ENCODE measurements at places on chromosomes 5 and 9.

DNA sequence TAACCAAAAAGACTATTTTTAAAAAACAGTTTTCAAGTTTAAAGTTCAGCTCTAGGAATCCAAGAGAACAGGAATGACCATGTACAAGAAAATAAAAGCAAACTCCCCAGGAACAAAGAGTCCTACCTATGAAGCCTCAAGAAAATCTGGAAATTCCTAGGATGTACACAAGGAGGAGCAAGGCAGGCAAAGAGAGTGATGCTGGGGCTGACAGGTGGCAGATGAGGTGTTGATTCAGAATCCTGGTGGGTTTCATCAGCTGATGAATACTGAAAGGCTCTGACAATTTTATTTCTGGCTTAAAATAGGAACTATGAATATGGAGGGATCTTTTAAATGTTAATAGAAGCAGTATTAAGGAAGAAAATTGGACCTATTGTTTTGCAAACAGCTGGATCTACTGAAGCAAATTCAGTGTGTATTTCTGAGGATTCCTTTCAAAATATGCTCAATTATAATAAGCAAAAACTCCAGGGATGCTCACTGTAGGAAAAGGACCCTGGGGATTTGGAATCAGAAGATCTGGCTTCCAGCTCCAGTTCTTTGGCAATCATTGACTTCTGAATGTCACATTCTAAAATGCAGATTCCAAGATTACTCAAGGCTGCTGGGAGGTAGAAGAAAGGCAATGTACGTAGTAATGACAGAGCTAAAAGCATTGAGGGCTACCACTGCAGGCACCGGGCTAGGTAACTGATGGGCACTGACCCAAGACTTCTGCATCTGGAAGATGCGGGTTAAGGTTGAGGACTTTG is 28.0 kb upstream of the SH3RF2 start:
- DNase-seq, result no peak

- DNase-seq, result no peak
Observed at GRCh38 chr5:150623878-150624216, 16.6 kb upstream of the SYNPO start.

- peak; percentile 20 for DNase-seq
Observed at GRCh38 chr5:157464519-157465171, 4.6 kb downstream of the NIPAL4 start.

DNA sequence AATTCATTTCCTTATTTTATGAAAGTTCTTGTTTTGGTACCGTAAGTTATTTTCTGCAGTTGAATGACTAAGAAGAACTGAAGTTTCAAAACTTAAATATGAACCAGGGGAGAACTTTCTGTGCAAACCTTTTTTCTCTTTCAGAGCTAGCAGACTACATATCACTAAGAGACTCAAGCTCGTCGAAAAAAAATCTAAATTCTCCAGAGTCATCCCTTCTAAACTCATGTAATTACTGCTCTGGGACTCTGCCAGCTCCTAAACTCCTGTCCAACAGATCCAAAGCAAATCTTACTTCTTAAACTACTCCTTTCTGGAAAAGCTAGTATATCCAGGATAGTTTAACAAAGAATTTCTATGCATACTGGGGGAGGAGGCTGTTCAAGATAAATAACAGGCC is 87.0 kb upstream of the NR5A1 start:
- no peak for DNase-seq

GRCh38 chr5:34827588-34828506 is 11.1 kb upstream of the TTC23L start:
- DNase-seq, result no peak

DNA sequence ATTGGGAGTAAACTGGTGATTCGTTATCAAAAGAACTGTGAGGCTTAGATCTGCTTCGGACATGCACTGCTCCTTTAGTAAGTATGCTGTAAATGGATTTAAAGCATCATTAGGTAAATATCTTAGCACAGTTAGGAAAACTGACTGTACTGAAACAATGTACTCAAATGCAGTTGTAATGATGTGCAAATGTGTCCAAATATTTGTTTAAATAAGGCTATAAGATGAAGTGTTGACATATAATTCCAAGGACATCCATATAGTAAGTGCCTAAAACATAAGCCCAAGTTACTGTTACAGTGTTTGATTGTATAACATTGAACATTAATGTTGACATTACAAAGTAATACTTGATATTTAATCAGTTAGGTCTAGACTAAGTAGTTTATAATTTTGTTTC is 512.5 kb upstream of the CDH18 start:
- DNase-seq, result no peak

Measured in activated CD4-positive, CD25-positive, alpha-beta regulatory T cell (primary cell).